Cerebellar nuclear complex (tissue), 1 donor: ENCODE measurements at places on chromosomes 2 and 18.

- DNase-seq, result no peak
These were observed 110.4 kb downstream of the ANKRD44 start for GRCh38 chr2:197200051-197200761.

- DNase-seq, result no peak
These were observed 22.2 kb downstream of the TANC1 start for GRCh38 chr2:158990397-158991214.

DNA sequence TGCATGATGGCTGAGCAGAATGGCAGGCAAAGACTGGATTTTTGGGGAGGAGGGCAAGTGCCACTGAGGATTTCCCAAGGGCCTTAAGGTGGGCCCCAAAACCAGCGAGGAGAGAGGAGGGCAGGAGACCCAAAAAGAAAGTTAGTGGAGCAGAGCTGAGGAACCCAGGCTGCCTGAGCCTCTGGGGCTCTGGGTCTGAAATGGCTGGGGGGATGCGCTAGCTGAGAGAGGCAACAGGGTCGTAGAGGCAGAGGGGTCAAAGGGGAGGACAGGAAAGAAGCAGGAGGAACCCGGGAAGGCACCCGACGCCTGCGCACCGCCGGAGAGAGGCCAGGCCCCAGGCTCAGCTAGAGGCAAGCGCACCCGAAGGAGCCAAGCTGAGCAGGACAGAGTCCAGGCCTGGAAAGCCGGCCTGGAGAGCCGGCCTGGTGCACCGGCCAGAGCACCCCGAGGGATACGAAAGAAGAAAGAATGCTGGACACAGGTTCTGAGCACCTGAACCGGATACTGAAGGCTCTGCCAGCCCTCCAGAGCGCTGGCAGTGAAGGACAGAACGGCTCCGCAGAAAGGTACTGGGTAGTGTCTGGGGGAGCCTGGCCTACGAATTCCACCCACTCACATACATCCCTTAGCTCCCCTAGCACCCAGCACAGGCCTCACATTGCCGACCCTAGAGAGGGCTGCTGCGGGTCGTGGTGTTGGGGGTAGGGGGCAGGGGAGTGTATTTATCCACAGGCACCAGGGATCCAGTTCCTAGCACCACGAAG, 39.5 kb upstream of the ATP6V1B1 start:
- DNase-seq, result no peak

DNA sequence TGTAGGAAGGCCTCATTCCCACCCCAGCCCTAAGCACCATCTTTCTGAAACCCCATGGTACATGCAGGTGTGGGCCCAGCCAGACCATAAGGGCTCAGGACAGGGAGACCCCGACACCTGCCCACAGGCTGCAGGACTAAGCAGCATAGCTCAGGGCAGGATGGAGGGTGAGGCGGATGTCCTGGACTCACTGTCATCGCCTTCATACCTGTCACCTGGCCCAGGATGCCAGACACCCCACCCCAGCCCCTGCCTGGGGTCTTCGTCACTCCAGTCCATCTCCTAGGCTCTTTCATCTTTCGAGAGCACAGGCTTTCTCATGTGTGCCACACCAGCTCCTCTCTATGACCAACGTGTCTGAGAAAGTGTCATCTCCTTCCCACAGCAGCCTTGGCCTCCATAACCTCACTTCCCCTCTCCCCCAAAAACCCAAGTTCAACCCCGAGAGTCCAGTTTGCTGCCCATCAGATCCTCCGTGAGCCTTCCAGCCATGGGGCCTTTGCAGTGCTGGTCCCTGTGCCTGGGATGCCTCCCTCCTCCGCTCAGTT, 71.5 kb downstream of the EMX1 start:
- no peak for DNase-seq

DNA sequence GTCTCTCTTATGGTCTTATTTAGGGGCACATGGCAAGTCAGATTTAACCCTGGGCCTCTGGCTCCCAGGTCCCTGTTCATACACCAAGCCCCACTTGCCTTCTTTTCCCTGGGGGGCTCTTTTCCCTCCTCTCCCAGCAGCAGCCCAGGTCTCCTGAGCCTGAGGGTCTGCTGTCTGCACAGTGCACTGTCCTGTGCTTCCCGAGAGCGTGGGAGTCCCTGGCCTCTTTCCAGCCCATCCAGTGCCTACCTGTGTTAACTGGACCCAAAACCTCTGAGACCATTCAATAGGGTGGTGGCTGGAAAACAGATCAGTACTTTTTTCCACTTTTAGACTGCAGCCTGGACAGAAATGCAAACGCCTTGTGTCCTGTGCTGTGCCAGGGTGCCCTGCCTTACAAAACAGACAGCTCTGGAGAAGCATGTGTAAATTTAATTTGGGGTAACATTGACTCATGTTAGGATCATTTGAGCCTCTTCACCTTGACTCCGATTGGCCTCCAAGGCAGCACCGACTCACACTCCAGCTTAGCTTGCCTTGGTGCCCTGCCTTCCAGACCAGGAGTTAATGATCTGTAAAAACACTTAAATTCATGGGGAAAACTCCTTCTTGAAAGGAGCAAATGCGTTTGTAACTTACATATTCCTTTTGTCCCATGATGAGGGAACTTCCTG, 34.3 kb downstream of the TWIST2 start:
- no peak for DNase-seq

DNA sequence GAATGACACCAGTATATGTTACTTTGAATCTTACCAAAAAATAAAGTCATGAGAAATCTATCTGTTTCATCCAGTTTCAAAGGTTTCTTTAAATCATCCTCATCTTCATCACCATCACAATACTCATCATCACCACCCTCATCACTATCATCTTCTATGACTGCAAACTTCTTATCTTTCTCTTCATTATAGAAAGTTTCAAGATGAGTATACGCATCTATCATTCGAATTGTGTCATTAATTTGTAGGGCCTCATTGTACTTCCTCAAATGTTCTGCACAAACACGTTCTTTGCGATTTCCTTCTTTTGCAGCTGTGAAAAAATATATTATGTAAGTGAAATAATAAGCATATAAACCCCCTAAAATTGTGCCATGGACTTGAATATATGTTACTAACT, 34.1 kb upstream of the FAP start:
- DNase-seq, result no peak
